ENCODE measurements at places on chromosomes 2 and 18.

DNA sequence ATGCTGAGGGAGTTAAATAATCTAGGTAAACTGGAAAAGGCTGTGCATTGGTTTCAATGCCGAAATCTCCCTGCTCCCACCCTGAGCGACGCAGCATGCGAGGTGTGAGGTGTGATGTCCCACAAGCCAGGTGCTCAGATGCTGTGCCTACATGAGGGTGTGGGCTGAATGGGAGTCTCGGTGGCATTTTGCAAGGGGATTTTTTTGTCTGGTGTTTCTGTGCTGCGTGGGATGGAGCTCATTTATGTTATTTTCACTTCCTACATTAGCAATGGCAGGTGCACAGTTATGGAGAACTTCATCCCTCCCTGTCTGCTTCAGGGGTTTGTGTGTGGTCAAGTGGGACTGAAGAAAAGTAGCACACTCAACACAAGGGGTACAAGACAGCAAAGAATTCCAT, 110.2 kb upstream of the CCDC68 start:
- DNase-seq = no peak

DNA sequence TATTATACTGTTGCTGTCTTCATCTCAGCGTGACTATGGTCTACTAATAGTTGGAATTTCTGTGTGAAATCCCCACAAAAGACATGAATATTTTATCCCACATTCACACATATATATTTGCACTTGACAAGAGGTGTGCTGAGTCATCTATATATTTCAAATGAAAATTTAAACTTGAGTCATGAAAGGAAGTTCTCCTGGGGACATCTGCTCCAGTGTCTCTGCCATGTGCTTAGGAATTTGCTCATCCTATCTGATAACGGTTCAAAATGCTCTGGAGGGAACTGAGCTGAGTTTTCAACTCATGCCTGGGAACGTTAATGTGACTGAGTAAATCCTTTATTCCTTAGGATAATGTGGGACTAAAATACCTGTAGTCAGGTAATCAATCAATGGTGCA, 326.2 kb upstream of the MEX3C start:
- DNase-seq = no peak

DNA sequence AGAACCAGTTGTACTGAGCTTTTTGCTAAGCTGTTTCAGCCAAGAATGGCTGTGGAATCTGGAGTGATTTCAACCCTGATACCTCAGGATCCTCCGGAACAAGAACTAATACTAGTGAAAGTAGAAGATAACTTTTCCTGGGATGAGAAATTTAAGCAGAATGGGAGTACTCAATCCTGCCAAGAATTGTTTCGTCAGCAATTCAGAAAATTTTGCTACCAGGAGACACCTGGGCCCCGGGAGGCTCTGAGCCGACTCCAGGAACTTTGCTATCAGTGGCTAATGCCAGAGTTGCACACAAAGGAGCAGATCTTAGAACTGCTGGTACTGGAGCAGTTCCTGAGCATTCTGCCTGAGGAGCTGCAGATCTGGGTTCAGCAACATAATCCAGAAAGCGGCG, 1.6 kb downstream of the ZNF397 start:
- no peak for DNase-seq

GRCh38 chr2:6080932-6081753, 389.0 kb downstream of the SOX11 start:
- peak; percentile 33 for DNase-seq

GRCh38 chr2:55610954-55611743, 6.3 kb downstream of the PPP4R3B start:
- no peak for DNase-seq

GRCh38 chr2:130875935-130876334, 39.2 kb downstream of the ARHGEF4 start:
- DNase-seq = no peak

DNA sequence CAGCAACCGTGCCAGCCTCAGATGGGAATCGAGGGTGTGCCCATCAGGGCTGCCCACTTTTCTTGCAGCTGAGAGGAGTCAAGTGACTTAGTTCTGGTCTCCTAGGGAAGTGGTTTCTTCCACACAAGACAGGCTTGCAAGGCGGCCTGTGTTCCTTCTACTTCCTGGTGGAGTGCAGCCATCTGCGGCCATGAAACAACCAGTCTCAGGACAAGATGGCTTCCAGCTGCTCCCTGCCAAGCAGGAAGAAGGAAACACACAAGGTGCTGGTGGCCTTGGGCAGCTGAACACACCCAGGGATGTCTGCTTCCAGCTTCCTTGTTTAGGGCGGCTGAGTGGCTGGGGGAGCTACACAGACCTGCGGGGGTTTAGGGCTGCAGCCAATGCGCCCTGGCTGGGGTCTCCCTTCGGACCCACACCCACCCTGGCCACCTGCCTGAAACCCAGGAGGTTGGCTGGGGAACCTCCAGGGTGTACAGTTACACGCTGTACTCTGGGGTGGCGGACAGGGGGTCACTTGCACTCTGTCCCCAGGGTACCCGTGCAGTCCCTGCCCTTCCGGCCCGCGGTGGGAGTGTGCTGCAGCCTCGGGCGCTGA, 34.7 kb downstream of the PTPN18 start:
- DNase-seq = peak; percentile 17

DNA sequence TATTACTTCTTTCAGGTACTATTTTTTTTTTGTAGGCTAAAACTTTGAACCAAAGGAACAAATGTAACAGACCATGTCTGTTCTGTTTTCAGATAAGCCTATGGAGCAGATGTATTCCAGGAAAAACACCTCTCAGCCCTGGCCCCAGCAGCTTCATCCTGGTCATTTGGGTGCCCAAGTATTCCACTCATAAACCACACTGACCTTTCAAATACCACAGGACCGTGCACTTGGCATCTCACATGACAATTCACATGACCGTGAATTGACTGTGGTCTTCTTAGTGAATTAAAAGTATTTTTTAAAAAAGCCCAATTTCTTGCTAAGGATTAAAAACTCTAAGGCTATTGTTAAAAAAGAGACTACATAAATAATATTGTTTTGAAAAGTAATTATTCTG, 50.2 kb downstream of the SMIM21 start:
- no peak for DNase-seq

- DNase-seq = no peak
Measured at GRCh38 chr2:120739438-120740090, 3.9 kb downstream of the GLI2 start.

DNA sequence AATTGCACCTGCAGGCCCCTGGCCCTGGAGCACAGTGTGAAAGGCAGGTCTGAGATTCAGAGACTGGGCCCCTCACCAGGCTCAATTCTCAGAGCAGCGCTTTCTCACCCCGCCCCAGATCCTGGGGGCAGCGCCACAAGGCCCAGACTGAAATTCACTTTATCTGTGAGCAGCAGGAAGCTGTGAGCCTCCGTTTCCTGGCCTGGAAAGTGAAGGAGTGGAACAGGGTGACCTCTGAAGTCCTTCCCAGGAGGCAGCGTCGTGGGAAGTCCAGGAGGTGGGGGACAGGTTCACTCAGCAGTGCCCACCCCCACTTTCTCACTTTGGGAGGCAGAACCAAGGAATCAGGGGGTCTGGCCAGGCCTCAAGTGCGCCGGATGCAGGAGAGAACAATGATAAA, 235.4 kb downstream of the NDUFA10 start:
- no peak for DNase-seq

DNA sequence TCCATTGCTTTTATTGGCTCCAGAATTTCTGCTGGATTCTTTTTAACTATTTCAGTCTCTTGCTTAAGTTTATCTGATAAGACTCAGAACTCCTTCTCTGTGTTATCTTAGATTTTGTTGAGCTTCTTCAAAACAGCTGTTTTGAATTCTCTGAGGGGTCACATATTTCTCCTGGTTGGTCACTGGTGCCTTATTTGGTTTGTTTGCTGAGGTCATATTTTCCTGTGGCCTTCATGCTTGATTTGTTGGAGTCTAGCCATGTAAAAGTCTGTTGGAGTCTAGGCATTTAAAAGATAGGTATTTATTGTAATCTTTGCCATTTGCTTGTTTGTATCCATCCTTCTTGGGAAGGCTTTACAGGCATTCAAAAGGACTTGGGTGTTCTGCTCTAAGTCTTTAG, 398.7 kb downstream of the DSEL start:
- no peak for DNase-seq

DNA sequence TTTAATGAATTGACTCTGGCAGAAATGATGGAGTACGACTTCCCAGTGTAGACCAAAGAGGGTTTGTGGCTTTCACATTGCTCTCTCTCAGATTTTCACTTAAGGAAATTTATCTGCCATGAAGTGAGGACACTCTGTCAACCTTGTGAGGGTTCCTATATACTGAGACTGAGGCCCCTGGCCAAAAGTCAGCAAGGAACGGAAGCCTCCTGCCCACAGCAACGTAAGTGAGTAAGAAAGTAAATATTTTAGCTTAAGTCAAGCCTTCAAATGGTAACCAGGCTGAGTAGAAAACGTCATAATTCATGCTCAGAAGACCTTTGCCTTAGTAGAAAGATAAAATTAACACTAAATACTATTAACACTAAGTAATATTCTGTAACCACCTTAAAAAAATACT, 1080.5 kb upstream of the ACVR2A start:
- no peak for DNase-seq

- DNase-seq = no peak
Measured at GRCh38 chr2:160373666-160374065, 119.9 kb downstream of the RBMS1 start.

DNA sequence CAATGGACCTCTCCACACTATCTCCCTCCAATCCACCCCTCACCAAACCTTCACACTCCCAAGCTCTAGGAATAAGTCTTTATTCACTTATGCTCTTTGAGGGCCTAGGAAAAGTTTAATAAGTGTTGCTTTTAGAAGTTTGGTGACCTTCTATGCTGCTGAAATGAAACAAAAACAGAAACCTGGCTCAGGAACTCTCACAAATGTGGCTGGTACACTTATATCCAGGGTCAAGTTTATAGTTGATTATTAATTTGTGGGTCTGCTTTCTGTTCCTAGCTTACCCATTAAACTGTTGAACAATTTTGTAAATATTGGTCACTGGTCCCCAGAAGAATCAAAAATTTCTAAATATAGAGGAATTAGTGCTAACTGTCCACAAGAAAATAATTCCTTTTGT, 14.2 kb upstream of the ANKRD44 start:
- no peak for DNase-seq

DNA sequence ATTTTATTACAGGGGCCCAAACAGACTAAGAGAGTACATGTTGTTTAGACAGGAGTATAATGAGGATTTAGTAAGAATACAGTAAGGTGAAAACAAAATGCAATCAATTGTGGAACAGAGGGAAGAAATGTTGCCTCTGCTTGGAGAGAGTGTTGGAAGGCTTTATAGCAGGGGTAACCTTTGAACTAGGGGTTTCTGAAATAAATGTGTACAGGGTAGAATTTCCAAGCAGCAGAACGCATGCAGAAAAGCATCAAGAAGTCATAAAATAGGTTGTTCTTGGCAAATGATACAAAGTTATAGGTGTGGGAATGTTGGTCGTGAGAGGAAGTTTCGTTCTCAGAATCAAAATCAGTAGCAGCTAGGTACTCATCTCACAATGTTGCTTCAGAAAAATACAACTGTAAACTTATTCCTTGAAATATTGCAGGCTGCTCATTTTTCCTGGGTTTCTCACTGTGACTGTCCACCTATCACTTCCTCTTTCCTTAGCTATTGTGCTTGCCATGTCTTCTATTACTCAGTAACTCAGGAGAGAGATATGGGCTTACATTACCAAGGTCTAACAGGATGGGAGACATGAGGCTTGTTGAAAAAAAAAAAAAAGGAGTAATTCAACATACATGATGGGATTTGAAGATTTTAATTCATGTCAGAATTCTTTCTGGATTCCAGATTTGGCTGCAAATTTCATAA, 17.1 kb upstream of the HNMT start:
- DNase-seq = no peak

- DNase-seq = peak; percentile 85
Measured at GRCh38 chr2:47651296-47651695, 131.6 kb upstream of the MSH6 start.

DNA sequence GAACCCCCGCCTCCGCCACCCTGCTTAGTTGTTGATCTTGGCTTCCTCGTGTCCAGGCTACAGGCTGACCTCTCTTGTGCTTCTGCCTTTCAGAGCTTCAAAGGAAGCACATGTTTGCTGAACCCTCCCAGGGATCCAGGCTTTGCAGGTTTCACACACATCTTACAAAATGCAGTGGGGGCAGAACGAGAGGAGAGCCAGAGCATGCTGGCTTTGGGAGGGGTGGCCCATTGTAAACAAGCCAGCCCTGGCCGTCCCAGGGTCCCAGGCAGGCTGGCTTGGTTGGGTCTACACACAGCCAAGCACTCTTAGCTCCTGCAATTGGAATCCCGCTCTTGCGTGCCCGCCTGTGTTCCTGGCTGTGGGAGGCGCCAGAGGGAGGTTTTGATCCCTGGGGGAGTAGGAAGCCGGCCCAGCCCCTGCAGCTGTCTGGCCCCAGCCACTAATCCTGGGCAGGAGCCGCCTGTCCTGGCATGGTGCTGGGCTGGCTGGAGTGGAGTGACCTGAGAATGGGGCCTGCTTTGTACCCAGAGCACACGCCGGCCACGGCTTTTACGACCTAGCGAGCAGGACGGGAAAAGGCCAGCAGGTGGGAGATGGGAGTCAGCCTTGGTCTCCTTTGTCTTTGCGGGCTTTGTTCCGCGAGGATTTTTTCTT, 53.9 kb downstream of the SH3BP4 start:
- DNase-seq = peak; percentile 77

- no peak for DNase-seq
Measured at GRCh38 chr2:168825126-168825525, 22.7 kb downstream of the NOSTRIN start.

GRCh38 chr2:10348891-10349290, 46.2 kb downstream of the HPCAL1 start:
- DNase-seq = no peak

- DNase-seq = no peak
Measured at GRCh38 chr2:226139759-226140158, 659.9 kb downstream of the IRS1 start.

DNA sequence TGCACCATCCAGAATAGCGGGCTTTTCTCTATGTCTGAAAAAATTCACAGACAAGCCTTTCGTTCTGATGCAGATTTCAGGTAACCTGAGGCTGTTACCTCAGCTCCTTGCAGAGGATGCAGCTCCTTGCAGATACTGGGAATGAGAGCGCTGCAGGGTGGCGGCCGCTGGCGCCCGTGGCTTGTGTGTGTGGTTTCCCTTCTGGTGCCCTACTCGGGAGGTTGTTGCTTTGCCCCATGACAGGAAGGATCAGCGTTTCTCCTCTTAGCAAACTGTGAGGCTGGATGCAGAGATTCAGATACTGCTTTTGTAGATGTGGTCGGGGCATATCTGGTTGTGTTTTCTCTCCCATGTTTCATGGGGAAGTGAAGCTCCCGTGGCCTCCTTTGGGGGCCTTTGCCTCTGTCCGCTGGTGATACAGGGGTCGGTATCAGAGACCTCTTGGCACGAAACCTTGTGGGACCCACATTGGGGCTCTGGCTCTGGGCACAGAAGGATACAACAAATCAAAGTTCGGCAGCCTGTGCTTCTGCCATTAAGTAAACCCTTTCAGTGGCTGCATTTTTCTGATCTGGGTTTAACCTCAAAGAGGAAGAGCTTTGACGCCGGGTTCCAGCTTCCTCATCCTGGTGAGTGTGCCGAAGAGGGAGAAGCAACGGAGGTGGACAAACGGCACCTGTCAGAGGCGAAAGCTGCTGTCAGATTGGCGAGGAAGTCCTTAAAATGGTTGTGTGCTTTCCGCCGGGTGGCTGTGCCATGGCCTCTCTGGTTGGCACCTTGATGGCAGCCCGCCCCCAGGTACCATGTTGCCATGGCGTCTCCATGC, 127.8 kb downstream of the MBP start:
- DNase-seq = no peak

- peak; percentile 83 for DNase-seq
Measured at GRCh38 chr2:235230821-235231601, 262.8 kb upstream of the AGAP1 start.

All from NCI-H69 (cell line).